Stimulated activated CD4-positive, alpha-beta T cell treated with anti-CD3 and anti-CD28 coated beads, TNF-alpha, amount 100 ng/mL, for 24 hours (primary cell): ENCODE measurements at places on chromosomes 7 and 10.
A peak's percentile ranks its signal among the peaks of the same experiment; 100 is the strongest.

DNA sequence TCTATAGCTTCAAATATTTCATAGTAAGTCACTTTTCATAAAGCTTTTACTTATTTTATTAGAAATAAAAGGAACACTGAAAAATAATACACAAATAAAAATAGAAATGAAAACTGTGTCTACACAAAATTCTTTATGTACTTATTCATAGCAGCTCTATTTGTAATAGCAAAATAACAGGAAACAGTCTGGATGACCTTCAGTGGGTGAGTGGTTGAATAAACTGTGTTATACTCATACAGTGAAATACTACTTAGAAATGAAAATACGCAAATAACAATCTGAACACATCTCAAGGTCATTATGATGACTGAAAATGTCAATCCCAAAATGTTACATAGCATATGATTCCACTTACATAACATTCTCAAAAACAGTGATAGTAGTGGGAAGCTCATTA is 138.7 kb upstream of the PCLO start:
- no peak for DNase-seq

DNA sequence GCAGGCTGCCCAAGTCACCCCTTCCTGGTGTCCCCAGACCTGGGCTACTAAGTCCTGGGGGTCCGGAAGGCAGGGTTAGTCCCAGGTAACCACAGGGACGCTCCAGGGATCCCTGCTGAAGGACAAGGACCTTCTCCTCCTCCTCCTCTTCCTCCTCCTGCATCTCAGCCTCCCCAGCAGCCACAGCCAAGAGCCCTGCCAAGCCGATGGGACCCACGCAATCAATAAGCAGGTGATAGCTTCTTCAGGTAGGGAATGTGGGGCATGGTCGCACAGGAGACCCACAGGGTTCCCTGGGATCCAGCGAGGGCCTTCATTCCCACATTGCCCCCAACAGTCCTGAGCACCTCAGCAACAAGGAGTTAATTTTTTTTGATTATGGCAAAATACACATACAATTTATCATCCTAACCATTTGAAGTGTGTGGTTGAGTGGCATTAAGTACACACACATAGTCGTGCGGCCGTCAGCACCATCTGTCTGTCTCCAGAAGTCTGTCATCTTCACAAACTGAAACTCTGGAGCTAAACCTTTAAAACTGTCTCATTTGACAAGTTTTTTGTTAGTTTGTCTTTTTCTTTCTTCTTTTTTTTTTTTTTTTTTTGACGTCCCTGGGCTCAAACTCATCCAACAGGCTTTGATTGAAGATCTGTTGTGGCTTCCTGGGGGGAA is 12.1 kb downstream of the CRYGN start:
- no peak for DNase-seq

DNA sequence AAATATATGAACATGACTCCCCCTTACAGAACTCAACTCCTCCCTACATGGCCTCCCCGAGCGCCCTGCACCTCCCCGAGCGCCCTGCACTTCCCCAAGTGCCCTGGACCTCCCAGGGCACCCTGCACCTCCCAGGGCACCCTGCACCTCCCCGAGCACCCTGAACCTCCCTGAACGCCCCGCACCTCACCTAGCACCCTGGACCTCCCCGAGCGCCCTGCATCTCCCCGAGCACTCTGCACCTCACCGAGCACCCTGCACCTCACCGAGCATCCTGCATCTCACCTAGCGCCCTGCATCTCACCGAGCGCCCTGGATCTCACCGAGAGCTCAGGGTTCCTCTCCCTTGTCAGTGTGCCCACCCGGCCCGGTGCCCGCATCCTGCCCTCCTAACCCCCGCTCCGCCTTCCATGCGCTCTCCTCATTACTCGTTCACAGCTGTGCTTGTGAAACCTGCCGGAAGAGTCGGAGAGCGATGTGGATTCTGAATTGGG is 134.3 kb downstream of the ACTR3B start:
- no peak for DNase-seq

DNA sequence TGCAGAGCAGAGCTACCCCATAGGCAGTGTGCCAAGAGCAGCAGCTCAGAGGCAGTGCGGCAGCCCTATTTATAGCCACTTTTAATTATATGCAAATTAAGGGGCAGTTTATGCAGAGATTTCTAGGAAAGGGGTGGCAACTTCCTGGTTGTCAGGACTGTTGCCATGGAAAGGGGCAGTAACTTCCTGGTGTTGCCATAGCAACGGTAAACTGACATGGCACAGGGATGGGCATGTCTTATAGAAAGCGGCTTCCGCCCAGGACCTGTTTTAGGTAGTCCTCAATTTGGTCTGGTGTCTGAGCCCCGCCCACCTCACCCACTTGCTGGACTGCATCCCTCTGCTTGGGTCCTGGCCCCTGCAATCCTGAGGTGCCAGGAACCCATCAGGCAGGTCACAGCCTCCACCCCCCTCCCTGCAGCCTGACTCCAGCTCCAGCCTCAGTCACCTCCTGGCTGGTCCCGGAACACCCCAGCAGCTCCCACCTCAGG is 115.8 kb downstream of the TMEM130 start:
- no peak for DNase-seq

DNA sequence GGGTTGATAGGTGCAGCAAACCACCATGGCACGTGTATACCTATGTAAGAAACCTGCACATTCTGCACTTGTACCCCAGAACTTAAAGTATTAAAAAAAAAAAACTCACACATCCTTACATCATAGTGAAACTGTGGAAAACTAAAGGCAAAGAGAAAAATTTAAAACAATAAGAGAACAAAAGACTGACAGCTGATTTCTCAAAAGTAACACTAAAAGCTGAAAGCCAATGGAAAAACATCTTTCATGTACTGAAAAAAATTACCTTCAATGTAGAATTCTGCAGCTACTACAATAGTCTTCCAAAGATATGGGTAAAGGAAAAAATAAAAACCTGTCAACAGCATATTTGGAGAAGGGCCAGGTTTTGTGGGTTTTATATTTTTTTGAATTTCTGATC is 729.1 kb upstream of the NRP1 start:
- no peak for DNase-seq

DNA sequence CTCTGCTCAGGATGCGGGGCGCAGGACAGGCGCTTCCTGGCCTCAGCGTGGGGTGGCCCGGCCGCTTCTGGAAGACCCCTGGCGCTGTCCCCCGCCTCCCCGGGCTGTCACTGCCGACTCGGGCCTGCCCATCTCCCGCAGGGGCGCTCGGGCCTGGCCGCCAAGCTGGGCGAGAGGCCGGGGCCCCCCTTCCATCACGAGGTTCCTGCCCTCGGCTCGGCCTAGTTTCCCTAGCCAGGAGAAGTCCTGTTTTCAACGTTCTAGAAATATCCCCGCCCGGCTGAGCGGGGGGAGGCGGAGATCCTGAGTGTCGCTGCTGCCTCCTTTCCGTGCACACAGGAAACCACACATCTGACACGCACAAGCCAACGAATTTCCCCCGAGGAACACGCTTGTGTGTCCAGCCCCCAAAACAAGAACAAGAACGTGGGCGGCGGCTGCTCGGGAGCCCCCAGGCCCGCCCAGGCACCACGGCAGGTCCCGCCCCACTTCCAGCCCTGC is 33.7 kb downstream of the AP5Z1 start:
- DNase-seq = peak; percentile 29

DNA sequence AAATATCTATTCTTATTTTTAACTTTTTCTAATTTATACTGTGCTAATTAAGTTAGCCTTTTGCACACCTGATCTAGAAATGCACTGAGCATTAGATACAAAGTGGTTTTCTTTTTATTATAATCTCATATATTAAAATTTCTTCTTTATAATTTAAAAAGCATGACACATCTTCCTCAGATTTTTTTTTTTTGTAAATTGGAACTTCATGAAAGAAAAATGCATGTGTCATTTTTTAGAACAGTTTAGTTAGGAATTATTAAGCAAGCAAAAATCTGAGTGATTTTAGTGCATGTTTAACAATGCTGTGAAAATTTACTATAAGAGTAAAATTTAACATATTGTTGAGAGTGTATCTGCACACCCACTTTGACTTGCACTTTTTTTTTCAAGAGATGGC is 367.9 kb downstream of the TFEC start:
- no peak for DNase-seq

- DNase-seq = no peak
Measured at GRCh38 chr10:8034466-8035005, 20.0 kb upstream of the GATA3 start.

GRCh38 chr10:5356302-5356763 is 8.4 kb upstream of the UCN3 start:
- no peak for DNase-seq

GRCh38 chr10:96753956-96754355 is 33.6 kb upstream of the PIK3AP1 start:
- no peak for DNase-seq

DNA sequence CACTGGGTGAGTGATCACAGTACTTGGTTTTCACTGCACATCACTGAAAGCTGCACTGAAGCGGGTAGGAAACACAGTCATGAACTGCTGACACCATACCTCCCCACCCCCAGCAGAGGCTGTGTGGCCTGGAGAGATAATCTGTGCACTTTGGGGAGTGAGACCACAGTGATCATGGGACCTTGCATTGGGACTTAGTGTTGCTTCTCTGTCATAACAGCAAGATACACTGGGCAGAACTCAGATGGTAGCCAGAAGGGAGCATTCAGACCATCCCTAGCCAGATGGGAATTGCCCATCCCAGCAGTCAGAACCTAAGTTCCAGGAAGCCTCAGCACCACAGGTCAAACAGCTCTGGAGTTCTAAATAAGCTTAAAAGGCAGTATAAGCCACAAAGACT is 346.4 kb upstream of the TMEM229A start:
- no peak for DNase-seq

- no peak for DNase-seq
Measured at GRCh38 chr7:38385682-38386081, 112.2 kb upstream of the TARP start.

DNA sequence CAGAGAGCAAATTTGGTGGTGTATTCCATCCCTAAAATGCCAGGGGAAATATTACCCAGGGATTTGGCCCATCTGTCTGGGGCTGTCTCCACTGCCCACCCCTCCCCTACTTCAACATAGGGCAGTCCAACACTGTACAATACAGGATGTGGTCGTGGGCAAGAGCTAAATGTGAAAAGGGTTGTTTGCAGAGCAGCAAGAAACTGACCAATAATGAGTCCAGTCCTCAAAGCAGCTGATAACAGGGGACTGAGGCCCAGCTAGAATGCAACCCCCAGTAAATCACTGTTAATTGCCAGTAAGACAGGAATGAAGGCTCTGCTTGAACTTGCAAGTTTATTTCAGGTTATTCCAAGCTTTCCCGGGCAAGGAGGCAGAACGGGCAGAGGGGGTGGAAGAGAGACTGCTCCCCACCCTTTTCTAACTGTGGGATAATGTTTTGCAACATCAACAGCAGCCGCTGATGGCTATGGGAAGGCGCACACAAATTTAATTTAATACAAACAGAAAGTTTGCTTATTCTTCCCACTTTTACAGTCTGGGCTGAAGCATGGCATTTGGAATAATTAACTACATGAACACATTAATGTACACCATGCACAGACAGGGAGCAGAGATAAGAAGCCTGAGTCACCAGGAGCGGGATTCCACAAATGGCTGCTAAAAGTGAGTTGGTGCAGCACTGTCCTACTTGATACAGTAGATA is 36.8 kb downstream of the AFAP1L2 start:
- DNase-seq = no peak

GRCh38 chr10:132889556-132889955 is 52.8 kb downstream of the CFAP46 start:
- DNase-seq = no peak

DNA sequence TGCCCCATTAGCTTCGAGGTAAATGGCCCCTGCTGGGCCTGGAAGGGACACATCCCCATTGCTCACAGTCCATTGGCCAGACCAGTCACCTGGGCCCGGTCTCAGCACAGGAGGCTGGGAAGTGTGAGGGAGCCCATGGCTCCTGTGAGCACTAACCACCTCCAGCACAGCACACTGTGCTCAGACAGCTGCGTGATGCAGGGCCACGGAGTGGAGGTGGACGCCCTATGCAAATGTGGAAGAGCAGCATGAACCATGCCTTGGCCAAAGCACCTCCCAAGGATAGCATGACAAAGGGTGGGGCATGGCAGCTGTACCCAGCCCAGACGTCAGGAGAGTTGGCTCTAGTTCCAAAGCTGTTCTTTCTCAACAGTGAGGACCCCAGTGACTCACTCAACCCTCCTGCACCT is 120.1 kb upstream of the ZMIZ1 start:
- no peak for DNase-seq
